ENCODE measurements at places on chromosomes 13 and 19.

DNA sequence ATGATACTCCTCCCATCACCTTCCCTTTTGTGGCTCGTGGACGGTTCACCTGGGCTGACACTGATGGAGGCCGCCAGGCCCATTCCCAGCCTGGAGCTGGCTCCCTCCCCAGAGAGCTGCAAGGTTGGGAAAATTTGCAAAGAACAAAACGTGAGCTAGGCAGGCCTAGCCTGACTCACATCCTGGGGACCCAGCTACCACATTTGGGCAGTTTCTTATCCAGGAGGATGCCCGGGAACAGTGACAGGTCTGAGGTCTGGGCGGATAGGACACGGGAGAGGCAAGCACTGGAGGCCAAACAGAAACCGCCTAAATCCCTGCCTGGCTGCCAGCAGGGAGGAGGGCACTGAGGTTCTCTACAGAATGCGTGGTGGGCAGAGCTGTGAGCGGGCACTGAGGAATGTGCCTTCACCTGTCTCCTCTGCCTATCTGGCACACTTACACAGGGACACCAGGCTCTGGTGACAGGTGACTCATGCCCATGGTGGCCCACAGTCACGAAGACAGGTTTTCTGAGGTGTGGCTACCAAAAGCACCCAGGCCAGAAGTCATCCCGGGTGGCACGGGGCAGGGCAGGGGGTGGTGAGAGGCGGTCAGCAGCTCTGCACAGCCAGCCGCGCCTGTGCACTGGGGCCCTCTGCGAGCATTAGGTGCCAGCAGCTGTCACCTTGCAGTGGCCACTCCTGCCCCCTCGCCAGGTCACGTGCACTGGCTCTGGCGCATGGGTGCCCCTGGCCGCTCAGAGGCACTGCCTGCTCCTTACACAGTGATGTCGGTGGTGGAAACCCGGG, 23.2 kb downstream of the SH3GL1 start:
- no peak for DNase-seq

DNA sequence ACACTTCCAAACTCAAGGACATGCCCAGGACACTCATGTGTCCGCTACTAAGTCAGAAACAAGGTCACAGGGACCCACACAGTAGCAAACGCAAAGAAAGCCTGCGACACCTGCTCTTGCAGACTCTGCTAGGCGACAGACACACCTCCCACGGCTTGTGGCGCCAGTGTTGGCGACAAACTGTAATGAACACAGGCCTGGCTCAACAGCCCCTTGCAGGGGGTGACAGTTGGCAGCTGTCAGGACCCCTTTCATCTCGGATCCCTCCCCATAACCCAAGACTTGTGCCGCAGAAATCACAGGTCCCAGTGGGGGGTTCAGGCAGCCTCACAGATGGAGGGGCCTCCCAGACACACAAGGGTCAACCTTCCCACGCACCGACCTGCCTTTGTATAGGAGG, 364 bp downstream of the CKM start:
- no peak for DNase-seq

DNA sequence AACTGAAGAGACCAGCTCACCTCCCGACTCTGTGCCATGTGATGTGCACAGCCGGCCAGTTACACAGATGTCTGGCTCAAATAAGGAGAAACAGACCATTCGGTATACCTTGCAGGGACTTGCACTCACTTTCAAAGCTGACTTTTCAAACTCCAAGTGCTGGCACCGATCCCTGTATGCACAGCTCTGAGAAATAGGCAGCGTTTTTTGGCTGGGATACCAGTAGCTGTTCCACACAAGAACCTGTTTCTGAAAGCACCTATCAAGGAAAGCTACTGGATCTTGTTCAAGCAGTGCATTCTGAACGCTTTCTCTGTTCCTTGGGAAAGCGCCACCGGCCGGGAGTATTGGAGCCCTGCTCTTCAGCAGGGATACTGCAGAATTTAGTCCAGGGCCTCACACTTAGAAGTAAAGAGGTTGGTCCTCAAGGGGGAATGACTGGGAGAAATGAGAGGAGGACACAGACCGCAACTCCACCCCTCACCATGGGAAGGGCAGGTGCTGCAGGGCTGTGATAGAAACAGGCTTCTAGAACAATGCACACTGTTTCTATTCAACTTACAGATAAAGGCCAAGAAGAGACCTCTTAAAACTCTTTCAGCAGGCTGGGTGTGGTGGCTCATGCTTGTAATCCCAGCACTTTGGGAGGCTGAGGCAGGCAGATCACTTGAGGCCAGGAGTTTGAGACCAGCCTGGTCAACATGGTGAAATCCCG, 53.6 kb upstream of the PABPC3 start:
- DNase-seq: no peak

- DNase-seq: no peak
These were observed 2.4 kb upstream of the KMT2B start for GRCh38 chr19:35715355-35715809.

DNA sequence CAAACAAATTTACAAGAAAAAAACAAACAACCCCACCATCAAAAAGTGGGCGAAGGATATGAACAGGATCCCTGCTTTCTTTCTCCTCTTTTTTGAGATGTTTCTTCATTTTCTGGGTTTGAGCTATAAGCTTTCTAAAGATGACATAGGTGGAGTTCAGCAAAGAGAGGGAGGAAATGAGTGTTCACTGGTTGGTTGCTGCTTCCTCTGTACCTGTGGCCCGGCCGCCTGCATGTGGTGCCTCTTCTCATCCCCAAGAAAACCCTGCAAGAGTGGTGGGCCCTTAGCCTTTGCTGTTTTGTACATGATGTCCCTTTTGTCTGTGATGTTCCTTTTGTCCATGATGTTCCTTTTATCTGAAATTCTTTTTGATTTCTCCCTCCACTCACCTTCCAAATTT, 178.4 kb upstream of the SERP2 start:
- DNase-seq: no peak

- DNase-seq: no peak
These were observed 1.7 kb upstream of the SMAD9 start for GRCh38 chr13:36921631-36922301.

DNA sequence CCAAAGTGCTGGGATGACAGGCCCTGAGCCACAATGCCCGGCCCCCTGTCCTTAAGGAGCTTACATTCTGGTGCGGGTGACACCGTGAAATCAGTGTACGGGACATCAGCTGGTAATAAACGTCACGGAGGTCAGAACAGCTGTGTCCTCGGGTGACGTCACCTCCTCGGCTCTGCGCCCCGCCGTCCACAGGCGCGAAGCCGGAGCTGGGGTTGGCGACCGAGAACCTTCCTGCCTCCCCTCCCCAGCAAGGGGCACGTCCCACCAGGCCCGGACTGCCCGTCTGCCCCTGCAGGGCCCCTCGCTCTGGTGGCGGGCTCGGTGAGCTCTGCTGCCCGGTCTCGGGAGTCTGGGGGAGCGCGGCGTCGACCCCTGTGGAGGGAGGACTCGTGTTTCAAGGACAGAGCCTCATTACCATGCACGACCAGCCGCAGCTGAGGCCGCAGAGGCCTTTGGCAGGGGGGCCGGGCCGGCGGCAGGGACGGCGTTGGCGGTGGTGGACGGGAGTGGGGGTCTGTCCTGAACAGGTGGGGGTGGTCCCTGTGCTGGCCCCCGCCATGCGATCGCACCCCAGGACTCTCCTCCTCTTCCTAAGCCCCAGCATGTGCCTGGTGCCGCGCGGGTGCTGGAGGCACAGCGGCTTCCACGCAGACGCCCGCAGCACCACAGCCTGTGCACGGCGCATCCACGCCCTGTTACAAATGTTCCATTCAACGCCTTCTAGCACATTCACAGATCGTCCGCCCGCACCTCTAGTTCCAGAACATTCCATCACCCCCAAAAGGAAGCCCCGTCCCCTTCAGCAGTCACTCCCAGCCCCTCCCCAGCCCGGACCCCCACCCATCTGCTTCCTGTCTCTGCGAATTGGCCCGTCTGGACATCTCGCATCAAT, 5.4 kb downstream of the LINGO3 start:
- no peak for DNase-seq

DNA sequence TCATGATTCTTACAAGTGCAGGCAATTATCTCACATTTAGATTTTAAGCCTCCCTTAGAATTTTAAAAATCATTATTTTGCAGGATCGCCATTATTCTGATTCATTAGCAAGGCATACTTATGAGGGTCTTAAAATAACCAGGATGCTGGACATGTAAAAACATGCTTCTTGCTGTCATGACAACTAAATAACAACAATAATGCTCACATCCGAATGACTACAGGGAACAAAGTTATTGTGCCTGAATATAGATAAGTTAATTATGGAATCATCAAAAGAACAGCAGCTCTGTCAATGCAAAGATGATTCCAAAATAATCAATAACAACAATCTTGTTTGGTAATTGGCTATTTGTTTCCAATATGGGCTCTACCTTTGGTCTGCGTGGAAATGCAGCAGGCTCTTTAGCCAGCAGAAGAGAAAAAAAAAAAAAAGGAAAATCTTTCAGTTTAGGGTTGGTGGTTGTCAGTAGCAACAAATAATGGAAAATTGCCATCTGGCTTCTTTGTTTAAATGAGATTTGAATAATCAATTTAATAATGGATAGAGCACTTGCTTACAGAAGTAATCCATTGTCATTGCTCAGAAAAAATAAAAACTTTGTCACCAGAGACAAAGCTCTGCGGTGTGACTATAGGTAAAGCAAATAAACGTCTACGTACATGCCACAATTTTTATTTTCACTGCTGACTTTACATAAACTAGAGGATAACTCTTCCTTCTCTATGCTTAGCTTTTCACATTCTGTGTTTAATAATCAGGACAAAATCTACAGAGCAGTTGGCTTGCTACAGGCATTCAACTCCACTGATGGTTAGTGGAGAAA, 468.9 kb upstream of the TSHZ3 start:
- DNase-seq: no peak

- DNase-seq: no peak
These were observed 1.0 kb downstream of the FLT1 start for GRCh38 chr13:28493740-28494503.

- no peak for DNase-seq
These were observed 23.2 kb downstream of the STOML3 start for GRCh38 chr13:38967446-38967845.

DNA sequence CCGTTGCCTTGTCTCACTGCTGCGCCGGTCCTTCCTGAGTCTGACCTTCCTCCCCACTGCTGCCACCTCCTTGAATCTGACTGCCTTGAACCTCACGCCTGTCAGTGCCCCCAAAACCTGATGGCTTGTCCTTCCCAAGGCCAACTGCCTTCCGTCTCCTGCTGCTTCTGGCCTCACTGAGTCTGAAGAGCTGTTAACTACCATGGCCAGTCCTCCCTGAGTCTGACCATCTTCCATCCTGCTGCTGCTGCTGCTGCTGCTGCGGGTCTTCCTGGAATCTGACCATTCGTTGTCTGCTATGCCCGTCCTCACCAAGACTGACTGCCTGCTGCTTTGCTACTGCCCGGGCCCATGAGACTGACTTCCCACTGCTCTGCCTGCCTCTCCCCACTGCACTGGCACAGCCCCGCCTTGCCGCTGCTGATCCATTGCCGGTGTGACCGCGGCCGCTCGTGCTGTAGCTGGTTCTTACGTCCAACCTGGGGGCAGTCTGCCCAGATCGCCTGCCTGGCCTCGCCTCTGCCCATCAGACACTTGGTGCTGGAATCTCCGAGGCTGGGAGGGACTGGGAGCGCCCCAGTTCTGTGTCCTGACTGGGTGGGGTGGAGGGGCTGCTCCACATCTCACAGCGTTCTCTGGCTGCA, 2.9 kb upstream of the RCN3 start:
- DNase-seq: no peak

GRCh38 chr13:43908156-43909126, 28.7 kb downstream of the LACC1 start:
- DNase-seq: peak; percentile 44

DNA sequence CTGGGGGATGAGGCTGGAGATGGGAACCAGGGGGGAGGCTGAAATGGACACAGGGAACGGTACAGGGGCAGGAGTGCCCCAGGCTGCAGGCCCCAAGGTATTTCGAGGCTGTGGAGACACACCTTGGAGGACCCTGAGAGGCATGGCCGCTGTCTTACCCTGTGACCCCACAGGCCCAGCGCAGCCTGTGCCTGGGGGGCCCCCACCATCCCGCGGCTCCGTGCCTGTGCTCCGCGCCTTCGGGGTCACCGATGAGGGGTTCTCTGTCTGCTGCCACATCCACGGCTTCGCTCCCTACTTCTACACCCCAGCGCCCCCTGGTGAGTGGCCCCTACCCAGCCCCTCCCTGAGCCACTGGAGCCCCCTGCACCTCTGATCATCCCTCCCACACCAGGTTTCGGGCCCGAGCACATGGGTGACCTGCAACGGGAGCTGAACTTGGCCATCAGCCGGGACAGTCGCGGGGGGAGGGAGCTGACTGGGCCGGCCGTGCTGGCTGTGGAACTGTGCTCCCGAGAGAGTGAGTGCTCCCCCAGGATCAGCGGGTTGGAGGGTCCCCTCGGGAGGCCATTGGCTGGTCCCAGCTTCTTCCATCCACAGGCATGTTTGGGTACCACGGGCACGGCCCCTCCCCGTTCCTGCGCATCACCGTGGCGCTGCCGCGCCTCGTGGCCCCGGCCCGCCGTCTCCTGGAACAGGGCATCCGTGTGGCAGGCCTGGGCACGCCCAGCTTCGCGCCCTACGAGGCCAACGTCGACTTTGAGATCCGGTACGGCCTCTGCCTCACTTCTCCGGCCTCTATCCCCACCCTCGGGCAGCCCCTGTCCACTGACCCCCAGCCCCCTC, 16.9 kb upstream of the SPIB start:
- DNase-seq: no peak

- DNase-seq: no peak
These were observed 15.7 kb upstream of the IGFL4 start for GRCh38 chr19:46056536-46056935.

DNA sequence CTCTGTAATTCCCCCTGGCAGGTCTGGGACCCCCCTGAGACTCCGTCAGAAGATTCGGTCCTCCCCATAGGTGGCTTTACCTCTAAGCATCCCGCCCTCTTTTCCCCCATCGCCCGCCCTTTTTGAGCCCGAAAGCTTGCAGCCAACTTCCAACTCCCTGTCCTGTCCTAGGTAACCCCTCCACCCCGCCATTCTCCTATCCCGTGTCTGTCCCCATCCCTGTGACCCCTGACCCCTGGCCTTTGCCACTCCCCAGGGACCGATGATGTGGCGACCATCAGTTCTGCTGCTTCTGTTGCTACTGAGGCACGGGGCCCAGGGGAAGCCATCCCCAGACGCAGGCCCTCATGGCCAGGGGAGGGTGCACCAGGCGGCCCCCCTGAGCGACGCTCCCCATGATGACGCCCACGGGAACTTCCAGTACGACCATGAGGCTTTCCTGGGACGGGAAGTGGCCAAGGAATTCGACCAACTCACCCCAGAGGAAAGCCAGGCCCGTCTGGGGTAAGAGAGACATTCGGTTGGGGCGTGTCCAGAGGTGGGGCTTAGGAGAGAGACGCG, 488 bp downstream of the RCN3 start:
- no peak for DNase-seq

- DNase-seq: no peak
These were observed 5.0 kb upstream of the CCDC194 start for GRCh38 chr19:17398902-17399527.

- DNase-seq: no peak
These were observed 1191.4 kb downstream of the UQCRFS1 start for GRCh38 chr19:28021259-28022185.

Data from KBM-7 (cell line).